ENCODE measurements at places on chromosomes 2 and 18. TPM values are rescaled to one million over a fixed set of nuclear protein-coding genes. Genes with fewer than 3 reads are reported as not detected.

- no peak for DNase-seq
These were observed 29.1 kb downstream of the UXS1 start for GRCh38 chr2:106165029-106165428.

GRCh38 chr2:240915526-240916341 is 9.6 kb downstream of the CROCC2 start:
- no peak for DNase-seq

- DNase-seq: no peak
These were observed 189.1 kb downstream of the NBAS start for GRCh38 chr2:15372019-15372418.

DNA sequence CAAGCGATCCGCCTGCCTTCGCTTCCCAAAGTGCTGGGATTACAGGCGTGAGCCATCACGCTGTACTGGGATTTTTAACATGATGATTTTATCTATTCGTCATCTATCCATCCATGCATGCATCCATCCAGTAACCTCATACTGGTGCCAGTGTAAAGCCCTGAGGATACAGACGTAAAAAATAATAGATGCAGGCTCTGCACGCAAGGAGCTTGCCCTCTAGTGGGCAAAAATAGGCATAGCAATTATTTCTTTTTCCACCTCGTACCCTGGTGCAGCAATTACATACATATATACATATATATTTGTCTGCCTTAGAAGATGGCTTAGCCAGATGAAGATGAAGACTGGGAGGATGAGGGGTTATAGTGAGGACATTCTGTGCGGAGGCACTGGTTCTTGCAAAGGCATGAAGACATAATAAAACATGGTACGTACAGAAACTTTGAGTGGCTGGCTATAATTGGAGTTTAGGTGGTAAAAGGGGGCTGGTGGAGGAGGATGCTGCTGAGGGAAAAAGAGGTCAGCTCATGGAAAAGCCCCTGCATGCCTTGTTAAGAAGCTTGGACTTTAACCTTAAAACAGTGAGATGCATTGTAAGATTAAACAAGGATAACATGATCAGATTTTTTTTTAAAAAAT is 19.6 kb upstream of the RPIA start:
- no peak for DNase-seq

- DNase-seq: no peak
These were observed 67.8 kb upstream of the DSC1 start for GRCh38 chr18:31230495-31230894.

The ADAM23 gene
- polyA plus RNA-seq: 4.8 TPM

The SLC9A4 gene
- 8.0 TPM for polyA plus RNA-seq
